ENCODE measurements at places on chromosomes 6 and 20.

DNA sequence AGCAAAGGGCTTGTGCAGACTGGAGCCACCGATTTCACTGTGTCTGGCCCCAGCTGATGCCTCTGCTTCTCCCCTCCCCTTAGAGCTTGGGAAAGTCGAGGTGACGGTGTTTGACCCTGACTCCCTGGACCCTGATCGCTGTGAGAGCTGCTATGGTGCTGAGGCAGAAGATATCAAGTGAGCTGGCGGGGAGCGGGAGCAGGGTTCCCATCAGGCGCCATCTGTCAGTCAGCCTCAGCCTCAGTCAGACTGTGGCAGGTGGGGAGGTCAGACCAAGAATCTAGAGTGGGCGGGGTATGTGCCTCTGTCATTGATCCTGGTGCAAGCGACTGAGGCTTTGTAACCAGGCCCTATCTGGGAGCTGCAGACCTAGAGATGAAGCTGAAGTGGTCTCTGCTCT is 5.5 kb downstream of the ERGIC3 start:
- no peak for DNase-seq

GRCh38 chr20:1663917-1664316 is 6.3 kb upstream of the SIRPG start:
- no peak for DNase-seq

DNA sequence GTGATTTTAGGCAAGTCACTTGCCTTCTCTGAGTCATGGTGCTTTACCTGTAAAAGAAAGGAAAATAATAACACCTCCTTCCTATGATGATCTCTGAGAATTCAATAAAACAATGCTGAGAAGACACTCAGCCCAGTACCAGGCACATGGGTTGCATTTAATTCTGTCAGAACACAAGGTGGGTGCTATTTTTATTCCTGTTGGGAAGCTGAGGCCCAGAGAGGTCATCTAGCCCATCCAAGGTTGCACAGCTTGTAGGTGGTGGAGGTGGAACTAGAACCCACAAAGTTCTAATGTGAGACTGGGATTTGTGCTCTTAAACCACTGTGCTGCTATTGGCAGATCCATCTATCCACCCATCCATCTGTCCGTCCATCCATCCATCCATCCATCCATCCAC is 39.6 kb upstream of the PTGIS start:
- DNase-seq: no peak

GRCh38 chr6:107704347-107705013 is 119.6 kb downstream of the SCML4 start:
- no peak for DNase-seq

- no peak for DNase-seq
These were observed 7.4 kb upstream of the ULBP3 start for GRCh38 chr6:150076196-150076893.

GRCh38 chr20:38286586-38287531 is 17.1 kb upstream of the BPI start:
- DNase-seq: no peak

DNA sequence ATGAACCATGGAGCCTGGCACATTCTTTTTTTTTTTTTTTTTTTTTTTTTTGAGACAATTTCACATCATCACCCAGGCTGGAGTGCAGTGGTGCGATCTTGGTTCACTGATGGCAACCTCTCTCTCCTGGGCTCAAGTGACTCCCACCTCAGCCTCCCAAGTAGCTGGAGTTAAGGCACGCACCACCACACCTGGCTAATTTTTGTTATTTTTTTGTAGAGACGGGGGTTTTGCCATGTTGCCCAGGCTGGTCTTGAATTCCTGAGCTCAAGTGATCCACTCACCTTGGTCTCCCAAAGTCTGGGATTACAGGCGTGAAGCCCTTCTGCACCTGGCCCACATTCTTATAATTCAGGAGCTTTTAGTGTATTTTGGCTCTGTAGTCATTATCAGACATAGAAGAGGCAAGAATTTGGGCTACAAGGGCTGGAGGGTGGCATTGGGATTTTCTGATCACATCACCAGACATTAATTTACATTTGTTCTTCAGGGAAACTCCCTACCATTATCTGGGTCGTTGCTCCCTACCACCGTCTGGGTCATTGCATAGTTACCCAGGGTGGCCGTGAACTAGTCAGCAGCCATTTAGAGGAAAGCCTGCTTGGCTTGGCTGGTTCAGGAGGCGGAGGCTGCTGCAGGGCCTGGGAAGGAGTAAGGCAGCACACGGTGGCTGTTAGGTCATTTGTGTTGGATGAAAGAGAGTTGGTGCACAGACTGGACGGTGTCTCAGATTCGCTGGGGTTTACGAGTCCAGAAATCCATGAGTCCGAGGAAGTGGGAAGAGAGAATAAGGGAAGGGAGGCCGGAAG is 17.6 kb downstream of the ARID1B start:
- DNase-seq: peak; percentile 20

- DNase-seq: no peak
These were observed 48.4 kb downstream of the FOXF2 start for GRCh38 chr6:1437553-1438406.
